ENCODE measurements at places on chromosomes 3 and 15. TPM values are rescaled to one million over a fixed set of nuclear protein-coding genes. Genes with fewer than 3 reads are reported as not detected.

DNA sequence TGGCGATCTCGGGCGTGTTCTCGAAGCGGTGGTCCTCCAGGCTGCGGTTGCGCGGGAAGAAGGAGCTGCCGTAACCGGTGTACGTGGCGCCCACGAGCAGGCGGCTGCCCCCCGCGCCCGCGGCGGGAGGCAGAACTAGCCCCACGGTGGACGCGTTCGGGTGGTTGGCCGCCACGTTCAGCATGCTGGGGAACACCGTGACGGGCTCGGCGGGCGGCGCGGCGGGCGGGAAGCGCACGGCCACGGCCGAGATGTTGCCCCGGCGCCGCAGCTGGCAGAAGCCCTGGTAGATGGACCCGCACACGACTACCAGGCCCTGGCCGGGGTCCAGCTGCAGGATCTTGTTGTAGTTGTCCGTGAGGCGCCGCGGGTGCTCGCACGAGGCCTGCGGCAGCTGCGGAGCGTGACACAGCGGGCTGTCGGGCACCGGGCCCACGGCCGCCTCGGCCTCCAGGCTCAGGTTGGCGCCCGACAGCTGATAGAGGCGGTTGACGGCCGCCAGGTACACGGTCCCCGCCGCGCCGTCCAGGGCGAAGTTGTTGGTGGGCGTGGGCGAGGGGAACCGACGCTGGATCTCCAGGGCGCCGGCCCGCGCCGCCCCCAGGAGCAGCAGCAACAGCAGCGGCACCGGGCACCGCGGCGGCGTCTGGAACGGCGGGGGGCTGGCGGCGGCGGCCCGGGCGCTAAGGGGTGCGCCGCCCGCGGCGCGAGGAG is 397 bp downstream of the PLXND1 start:
- DNase-seq: peak; percentile 58

DNA sequence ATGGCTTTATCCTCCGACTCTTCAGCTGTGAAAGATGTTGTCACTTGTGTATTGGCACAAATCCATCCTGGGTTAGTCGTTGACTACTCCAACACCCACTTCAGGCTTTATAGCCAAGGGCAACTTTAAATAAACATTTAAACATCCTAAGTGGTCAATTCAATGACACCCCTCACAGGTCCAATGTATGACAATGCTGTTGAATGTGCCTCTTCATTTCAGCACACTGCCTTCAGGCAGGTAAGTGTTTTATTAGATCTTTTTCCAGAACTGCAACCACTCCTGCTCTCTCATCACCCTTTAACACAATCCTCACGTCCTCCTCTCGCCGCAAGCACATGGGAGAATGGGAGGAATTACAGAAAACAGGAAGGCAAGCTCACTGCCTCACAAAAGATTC is 30.3 kb downstream of the IL12A start:
- DNase-seq: no peak

GRCh38 chr3:25940935-25941334 is 151.0 kb downstream of the OXSM start:
- DNase-seq: no peak

DNA sequence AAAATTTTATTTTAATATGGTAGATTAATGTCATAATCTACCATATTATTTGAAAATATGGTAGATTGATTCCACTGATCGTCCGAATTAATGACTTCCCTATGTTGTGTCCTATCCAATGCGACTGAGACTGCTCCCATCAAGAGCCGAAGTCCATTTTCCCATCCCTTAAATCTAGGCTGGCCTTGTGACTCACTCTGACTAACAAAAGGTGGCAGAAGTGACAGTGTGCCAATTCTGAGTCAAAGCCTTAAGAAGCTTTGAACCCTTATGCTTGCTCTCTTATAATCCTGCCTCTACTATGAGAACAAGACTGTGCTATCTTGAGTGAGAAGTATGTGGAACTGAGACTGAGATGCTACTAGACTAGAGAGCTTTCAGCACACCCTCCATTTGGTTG is 387.2 kb downstream of the ROBO1 start:
- no peak for DNase-seq

GRCh38 chr3:49339581-49339940 is 292 bp downstream of the USP4 start:
- no peak for DNase-seq

DNA sequence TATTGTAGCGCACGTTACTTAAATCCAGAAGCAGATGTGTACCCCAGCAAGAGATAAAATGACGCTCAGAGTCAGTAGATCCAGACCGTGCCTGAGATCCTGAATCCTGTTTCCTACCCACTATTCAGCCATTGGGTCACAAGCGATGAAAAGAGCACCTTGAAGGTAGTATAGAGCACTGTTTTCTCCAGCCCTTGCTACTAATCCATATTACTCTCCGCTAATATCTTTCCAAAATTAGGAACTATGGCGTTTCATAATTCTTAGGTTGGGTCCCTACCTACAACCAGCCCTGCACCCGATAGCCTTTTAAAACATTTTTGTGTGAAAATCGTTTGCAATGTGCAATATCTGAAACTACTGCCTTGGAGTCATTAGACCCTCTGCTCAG is 596 bp downstream of the BTD start:
- no peak for DNase-seq

- no peak for DNase-seq
These were observed 21.7 kb upstream of the ALAS1 start for GRCh38 chr3:52176180-52176752.

DNA sequence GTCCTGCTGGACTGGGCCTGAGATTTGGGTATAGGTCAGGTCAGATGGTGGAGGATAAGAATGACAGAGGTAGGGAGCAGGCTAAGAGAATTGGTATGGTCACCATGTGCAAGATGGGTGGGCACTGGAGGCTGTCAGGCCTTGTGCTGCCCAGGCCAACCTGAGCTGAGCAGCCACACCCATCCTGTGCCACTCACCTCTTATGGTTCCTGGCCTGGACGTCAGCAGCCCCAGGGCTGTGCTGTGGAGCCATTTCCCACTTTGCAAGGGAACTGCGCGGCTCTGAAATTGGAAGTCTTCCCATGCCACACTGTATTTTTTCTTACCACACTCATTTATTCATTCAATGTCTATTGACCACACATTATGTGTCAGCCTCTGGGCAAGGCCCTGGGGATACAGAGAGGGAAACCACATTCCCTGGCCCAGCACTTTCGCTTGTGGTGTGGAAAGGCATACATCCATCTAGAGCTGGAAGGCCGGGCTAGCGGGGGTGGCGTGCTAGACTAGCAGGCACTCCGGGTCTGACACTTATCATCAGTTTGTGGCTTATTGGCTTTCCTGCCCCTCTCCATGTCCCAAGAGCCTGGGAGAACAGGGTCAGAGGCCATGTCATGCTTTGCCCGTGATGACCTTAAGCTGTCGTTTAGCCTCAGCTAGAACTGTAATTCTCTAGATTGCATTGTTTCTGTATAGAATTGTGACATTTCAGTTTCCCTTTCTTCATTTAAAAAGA is 51.1 kb upstream of the POLG start:
- DNase-seq: no peak

GRCh38 chr15:78944202-78944625 is 632 bp downstream of the CTSH start:
- DNase-seq: no peak

- DNase-seq: no peak
These were observed 3.6 kb upstream of the A4GNT start for GRCh38 chr3:138135833-138136194.

- peak; percentile 56 for DNase-seq
These were observed 141.3 kb upstream of the PROK2 start for GRCh38 chr3:71926262-71926600.

GRCh38 chr3:50028346-50028745 is 60.4 kb upstream of the RBM5 start:
- DNase-seq: no peak

GRCh38 chr15:84955089-84955848 is 26.4 kb upstream of the PDE8A start:
- DNase-seq: peak; percentile 61

DNA sequence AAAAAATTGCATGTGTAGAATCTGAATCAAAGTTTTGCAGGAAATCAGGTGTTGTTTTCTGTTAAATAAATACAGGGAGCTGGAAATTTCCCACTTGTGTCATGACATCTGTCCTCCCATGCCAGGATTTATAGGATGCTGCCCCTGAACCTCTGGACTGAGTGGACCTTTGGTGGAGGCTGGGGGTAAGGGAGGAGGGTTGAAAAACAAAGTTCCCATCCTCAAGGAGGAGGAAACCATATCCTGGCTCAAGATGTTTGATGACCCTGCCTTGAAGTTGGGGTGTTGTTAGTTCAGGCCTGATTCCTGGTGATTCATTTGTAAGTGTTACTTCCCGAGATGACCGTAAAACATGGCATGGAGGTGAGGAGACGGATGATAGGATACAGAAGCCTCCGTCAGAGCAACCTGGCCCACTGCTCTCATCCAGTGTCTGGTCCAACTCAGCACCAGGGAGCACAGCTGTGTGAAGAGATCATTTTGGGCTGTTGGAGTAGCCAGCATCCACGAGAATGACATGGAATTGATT is 223.6 kb downstream of the CACNA2D3 start:
- no peak for DNase-seq

DNA sequence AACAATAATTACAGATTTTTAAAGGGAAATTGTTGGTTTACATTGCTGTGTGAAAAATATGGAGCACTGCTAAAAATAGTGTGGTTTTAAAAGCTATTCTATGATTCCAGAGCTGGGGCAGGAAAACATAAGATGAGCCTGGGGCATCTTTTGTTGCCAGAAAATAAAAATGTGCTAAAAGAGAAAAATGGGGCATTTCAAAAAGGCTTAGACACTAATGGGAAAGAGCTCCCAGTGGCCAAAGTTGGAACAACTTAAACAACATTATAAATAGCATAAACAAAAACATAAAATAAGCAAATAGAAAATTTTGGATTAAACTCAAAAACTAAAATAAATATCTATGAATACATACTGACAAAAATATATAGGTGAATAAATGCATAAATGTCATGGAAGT is 478.9 kb downstream of the NLGN1 start:
- DNase-seq: no peak

- DNase-seq: no peak
These were observed 254.2 kb downstream of the GAP43 start for GRCh38 chr3:115877615-115877899.

GRCh38 chr3:125129512-125129997 is 73.8 kb upstream of the HEG1 start:
- DNase-seq: no peak

DNA sequence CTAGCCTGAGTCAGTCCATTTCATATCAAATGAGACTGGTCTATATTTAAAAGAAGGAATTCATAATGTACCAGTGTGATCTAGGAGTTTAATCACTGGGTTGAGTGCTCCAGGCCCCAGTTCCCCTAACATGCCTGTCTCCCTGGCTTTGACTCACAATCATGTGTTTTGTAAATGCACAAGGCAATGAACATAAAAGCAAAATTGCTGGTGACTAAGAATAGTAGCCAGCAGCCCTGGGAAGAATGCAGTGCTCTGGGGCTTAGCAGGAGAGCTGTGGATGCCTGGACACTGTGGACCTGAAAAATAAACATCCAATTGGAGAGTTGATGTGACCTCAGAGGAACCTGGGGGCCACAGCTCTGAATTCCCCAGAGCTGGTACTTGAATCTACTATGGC is 50.3 kb downstream of the SYNPR start:
- no peak for DNase-seq

GRCh38 chr15:29376590-29376989 is 107.0 kb upstream of the NSMCE3 start:
- DNase-seq: no peak

- no peak for DNase-seq
These were observed 48.1 kb downstream of the SH3BP5 start for GRCh38 chr3:15284121-15284889.

DNA sequence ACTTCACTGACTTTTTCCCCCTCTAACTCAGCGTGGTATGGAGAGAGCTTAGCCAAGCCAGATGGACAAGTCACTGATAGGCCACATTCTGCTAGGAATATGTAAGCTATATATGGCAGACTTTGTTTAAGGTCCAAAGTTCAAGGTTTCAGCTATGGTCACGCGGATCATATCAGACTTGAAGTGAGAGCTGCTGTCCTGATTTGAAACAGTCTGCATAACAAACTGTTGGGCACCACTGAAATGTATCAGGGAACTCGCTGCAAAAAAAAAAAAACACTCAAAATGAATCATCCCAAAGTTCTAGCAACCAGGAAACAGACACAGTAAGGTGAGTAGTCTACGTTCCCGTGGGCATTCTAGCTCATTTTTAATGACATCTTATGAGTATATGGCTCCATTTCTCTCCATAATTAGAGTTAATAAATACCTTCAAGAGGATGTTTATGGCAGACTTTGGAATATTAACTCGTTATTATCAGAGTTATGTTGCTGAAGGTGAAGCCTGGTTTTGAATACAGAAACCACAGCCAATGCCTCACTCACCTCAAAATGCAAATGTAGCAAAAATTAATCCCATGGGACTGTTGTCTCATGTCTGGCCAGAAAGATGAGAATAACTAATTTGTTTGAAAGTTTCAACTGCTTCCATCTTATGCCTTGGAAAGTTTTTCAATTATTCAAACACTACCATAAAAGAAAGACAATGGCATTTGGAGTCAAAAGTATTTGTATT is 12.3 kb downstream of the DPH3 start:
- DNase-seq: no peak

DNA sequence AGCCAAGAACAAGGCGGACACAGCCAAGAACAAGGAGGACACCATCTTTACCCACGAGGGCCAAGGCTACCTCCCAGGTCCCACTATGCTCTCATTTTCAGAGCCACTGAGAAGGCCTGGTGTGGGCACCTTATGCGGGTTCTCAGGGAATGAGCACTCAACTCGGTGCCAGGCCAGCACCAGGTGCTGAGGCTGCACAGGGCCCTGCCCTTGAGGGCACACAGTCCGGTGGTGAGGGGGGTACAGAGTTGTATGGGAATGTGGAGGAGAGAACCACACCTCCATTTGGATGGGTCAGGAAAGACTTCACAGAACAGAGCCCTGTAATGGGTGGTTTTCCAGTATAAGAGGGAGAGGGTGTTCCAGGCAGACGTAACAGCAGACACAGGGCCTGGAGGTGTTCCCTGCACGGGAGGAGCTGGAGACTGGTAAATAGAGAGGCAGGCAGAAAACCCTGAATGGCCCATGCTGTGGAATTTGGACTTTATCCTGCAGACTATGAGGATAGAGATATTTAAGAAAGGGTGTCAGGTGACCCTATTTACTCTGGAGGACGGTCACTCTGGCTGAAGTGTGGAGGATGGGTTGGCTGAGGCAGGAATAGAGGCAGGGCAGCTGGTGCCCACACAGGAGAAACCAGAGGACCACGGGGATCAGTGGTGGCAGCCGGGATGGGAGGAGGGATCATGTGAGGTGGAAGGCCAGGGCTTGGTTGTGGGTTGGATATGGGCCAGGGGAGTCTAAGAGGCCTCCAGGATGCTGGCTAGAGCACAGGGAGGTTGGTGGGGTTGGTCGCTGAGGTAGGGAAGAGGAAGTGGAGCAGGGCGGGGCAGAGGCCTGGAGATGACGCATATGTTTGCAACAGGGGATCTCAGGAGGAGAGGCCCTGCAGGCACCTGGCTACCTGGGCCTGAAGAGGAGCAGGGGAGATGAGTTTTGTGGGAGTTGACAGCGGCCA is 34.6 kb downstream of the CRABP1 start:
- DNase-seq: no peak

KNG1 gene
- total RNA-seq: not detected

SNAP23 gene
- 133 TPM for total RNA-seq

PLD1 gene
- total RNA-seq: 0.52 TPM

SKOR1 gene
- 0.32 TPM for total RNA-seq

HYAL3 gene
- total RNA-seq: 1.9 TPM

GOLGA8Q gene
- 2.3 TPM for total RNA-seq

EFCC1 gene
- total RNA-seq: not detected

CLEC3B gene
- total RNA-seq: not detected

BOC gene
- total RNA-seq: 0.12 TPM

SSUH2 gene
- not detected for total RNA-seq

AHSG gene
- total RNA-seq: not detected

FSIP1 gene
- 0.44 TPM for total RNA-seq

JMJD7 gene
- 43.9 TPM for total RNA-seq

FAM3D gene
- total RNA-seq: not detected
